ENCODE measurements at places on chromosomes 12 and 14. TPM values are rescaled to one million over a fixed set of nuclear protein-coding genes. Genes with fewer than 3 reads are reported as not detected.

HIF1A gene
- 108 TPM for total RNA-seq

P2RX7 gene
- total RNA-seq, result 2.0 TPM

DNA sequence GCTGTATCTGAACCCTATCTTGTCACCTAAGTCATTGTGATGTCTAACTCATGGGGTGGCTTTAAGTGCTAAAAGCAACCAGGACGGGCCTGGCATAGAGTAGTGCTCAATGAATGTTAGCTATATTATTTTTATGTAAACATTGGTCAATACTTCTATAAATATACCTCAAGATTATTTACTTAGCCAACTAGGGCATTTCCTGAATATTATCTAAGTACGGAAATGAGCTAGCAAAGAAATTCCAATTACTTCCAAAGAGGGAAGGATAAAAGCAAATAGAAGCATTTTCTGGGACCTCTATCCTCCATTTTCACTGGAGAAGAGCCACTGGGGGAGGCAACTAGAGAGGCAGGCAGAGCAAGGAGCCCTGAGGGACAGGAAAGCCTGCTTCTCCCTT lies 20.6 kb downstream of the CCDC92 start:
- ATAC-seq, result no peak

- no peak for ATAC-seq
Measured at GRCh38 chr12:9041321-9041720, 52.0 kb downstream of the KLRG1 start.

DNA sequence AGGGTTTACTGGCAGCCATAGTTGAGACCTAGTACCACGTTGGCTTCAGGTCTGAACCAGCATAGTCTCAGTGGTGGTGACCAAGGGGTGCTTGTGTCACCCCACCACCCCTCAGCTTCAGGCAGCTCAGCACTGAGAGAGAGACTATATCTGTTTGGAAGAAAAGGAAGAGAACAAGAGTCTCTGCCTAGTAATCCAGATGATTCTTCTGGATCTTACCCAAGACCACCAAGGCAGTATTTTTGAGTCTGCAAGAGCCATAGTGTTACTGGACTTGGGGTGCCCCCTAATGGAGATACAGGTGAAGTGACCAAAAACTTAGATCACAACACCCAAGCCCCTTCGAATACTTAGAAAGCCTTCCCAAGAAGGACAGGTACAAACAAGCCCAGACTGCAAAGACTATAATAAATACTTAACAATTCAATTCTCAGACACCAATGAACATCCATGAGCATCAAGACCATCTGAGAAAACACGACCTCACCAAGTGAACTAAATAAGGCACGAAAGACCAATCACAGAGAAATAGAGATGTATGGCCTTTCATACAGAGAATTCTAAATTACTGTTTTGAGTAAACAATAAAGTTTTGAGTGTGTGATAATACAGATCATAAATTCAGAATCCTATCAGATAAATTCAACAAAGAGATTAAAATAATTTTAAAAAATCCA lies 107.0 kb downstream of the HELB start:
- ATAC-seq, result no peak

Measured in gastroesophageal sphincter (tissue), 4 donors.